ENCODE measurements at places on chromosomes 7 and 10. TPM values are rescaled to one million over a fixed set of nuclear protein-coding genes. Genes with fewer than 3 reads are reported as not detected.

TEX36 gene
- total RNA-seq: not detected

LRGUK gene
- total RNA-seq: 0.33 TPM

POLR2J2 gene
- total RNA-seq: 5.3 TPM

HMX3 gene
- not detected for total RNA-seq

KDM7A gene
- 8.1 TPM for total RNA-seq

TRPV5 gene
- total RNA-seq: 0.10 TPM

MAGI2 gene
- total RNA-seq: 4.5 TPM

CFAP46 gene
- total RNA-seq: 1.5 TPM

ARHGEF35 gene
- total RNA-seq: 0.19 TPM

STAMBPL1 gene
- 1.2 TPM for total RNA-seq

ACSL5 gene
- 26.7 TPM for total RNA-seq

RELN gene
- total RNA-seq: 59.3 TPM

SCART1 gene
- total RNA-seq: 1.3 TPM

SP8 gene
- not detected for total RNA-seq

ANLN gene
- total RNA-seq: 111 TPM

NAT16 gene
- total RNA-seq: not detected

AGBL3 gene
- total RNA-seq: 1.9 TPM

LRRTM3 gene
- total RNA-seq: not detected

ITGB8 gene
- total RNA-seq: 9.8 TPM

OR6B1 gene
- total RNA-seq: not detected

SRRM3 gene
- total RNA-seq: 0.67 TPM

SPDYE6 gene
- total RNA-seq: 0.33 TPM

MBLAC1 gene
- total RNA-seq: 2.9 TPM

CTAGE15 gene
- not detected for total RNA-seq
